CMK (cell line): ENCODE measurements at places on chromosomes 1 and 21.

GRCh38 chr1:203028067-203028783, 1.9 kb downstream of the PPFIA4 start:
- no peak for DNase-seq

DNA sequence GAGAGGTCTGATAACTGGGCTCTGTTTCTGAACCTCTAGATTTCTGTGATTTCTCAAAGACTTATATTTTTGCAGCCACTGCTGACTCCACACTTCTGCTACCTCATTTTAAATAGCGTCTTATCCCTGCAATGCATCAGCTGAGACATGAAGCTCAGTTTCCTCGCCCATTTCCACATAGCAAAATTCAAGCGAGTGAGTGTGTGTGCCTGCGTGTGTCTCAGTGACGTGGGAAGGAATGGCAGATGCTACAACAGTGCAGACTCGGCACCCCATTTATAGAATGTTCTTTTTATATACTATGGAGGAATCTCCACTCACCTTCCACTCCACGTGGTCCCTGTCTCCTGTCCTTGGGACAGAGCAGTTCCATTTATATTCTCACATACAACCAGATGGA, 35.7 kb downstream of the ZMYND12 start:
- no peak for DNase-seq

DNA sequence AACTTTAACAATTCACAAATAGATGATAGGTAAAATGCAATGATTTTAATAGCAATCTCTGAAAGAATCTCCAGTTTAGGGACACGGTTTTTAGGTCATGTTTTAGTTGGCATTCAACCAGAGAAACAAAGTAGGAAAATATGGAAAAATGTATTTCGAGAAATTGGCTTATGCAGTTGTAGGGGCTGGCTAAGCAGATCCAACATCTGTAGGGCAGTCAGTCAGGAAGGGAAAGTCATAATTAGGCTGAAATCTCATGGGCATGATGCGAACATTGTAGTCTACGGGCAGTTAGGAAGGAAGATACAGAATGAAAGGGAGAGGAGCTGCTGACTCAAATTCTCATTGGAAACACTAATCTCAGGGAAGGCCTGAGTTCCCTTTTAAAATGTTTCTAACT, 1276.0 kb upstream of the ADGRL4 start:
- no peak for DNase-seq

GRCh38 chr1:107871259-107871658, 93.7 kb downstream of the VAV3 start:
- DNase-seq, result no peak

DNA sequence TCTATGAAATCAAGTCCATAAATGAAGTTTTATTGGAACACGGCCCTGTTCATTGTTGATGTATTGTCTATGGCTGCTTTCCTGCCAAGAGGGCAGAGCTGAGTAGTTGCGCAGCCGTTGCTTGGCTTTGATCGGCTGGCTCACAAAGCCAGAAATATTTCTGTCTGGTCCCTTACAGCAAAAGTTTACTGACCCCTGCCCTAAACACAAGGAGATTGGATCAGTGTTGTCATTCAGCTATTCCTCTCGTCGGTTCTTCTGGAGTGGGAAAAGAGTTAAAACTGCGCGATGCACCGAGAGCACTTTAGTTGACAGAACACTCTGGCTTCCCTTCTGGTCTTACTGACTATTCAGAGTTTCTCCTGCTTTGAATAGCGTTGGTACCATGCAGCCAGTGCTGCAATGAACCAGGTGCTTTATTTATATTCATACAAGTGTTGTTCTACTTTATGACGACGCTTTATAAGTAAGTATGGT, 868 bp downstream of the ZBTB40 start:
- no peak for DNase-seq

DNA sequence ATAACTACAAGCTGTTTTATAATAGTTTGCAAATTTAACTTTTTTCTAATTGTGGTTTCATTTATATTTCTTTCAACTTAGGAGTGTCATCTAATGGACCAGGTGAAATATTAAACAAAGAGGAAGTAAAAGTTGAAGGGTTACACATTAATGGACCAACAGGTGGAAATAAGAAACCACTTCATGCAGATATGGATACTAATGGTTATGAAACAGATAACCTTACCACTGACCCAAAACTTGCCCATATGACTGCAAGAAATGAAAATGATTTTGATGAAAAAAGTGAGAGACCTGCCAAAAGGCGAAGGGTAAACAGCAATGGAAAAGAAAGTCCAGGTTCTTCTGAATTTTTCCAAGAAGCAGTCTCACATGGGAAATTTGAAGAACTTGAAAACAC, 59.7 kb downstream of the MIER1 start:
- DNase-seq, result no peak

DNA sequence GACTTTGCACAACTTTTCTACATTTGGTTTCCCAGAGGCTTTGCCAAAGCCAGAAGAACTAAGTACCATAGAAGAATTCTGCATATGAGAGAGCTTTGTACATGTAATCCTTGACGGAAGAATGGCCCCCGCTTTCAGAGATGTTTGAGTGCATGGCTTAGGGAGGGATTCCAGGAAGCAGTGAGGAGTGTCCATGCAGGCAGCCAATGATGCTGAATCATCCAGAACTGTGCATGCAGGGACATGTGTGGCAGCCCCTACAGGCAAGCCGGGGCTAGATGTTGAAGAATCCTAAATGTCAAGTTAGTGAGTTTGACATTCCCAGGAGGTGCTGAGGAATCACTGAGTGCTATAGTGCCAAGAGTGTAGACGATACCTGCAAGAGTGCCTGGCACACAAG, 9.9 kb upstream of the HAO2 start:
- no peak for DNase-seq

DNA sequence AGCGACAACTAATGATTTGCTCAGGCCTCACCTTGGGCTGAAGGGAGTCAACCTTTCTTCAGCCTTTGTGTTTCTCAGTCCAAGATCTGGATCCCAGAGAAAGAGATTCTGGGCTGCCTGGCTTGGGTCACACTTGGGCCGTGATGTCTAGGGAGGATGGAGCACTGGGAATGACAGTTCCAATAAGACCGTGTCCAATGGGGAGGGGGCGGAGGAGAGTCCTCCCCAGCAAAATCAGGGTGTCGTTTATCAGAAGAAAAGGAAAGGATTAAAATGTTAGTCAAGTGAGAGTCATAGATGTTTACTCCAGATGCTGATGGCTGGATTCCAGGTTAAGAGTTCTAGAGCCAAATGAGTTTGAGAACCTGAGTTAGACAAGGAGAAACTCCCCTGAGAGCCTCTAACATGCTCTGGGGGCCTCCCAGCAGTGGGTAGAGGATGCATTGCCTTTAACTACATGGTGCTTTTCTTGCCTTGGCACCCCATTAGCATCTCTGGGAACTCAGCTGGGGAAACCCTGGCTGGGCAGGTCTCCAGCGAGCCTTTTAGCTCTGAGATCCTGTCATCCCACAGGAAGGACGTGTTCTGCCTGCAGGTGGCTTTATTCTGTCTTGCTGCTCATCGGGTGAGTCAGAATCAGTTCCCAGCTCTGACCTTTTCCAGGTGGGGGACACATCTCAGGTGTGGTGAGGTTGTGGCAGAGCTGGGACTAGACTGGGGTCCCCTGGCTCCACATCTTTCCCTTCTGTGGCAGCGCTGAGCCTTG, 22.2 kb downstream of the NIPAL3 start:
- DNase-seq, result no peak

GRCh38 chr21:43814215-43815106, 25.1 kb downstream of the RRP1 start:
- DNase-seq, result no peak

DNA sequence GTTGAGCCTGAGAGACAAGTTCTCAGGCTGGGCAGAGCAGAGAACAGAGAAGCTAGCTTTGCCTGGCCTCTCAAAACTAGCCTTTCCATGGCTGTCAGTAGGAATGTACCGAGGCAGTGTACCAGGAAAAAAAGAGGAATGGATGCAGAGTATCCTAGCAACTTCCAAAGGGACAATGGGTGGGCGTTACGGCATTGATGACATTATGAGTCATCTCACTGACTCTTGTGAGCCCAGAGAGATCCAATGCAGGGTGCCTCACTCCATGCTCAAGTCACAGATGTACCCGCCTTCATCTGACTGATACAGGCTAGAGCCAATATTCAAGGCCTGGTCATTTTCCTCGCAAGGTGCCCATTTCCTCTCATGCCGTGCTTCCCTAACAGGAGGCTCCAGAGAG, 51.4 kb upstream of the C8B start:
- no peak for DNase-seq

- DNase-seq, result peak; percentile 4
Observed at GRCh38 chr1:119827010-119827409, 15.8 kb upstream of the REG4 start.

DNA sequence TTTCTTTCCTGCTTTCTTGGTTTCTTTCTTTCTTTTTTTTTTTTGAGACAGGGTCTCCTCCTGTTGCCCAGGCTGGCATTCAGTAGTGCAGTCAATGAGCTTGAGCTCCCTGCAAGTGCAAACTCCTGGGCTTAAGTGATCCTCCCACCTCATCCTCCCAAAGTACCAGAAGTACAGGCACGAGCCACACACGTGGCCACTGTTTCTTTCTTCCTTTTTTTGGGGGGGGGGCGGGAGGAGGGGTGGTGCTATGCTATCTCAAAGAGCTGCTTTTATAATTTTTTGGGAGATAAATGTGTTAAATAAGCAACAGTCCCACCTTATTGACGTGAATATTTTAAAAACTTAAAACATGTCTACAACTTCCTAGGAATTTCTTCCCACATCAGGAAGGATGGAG, 42.2 kb downstream of the AK4 start:
- DNase-seq, result no peak

GRCh38 chr1:47616036-47616435, 178.2 kb downstream of the FOXD2 start:
- DNase-seq, result no peak

DNA sequence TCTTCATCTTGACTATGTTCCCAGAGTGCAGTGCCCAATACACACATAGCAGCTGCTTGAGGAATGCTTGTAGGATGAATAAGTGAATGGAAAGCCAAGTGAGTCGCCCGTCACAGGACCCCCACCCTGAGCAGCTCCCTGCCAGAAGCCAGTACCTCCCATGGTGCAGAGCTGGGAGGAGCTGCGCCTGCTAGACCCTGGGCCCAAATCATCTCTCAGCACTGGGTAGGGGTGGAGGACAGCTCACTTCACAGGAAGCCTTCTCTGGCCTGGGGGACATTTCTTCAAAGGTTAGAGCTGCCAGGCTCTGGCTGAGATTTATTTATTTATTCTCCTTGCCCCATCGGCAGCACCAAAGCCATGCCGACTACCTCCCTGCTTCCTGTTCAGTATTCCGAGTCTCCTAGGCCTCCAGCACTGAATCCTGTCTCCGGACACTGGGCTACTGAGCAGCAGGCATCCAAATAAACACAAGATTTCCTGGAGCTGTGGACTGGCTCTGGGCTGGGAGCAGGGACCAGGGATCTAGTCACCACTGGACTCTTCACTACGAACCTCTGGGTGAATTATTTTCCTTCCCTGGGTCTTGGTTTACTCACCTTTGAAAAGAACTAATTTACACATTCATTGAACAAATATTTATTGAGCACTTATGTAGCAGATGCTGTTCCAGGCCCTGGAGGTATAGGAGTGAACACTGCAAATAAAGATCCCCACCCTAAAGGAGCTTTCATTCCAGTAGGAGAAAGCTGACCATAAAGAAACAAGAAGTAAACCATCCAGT, 187.7 kb downstream of the TRABD2B start:
- DNase-seq, result no peak

- DNase-seq, result no peak
Observed at GRCh38 chr1:22611530-22611947, 24.9 kb upstream of the C1QA start.

DNA sequence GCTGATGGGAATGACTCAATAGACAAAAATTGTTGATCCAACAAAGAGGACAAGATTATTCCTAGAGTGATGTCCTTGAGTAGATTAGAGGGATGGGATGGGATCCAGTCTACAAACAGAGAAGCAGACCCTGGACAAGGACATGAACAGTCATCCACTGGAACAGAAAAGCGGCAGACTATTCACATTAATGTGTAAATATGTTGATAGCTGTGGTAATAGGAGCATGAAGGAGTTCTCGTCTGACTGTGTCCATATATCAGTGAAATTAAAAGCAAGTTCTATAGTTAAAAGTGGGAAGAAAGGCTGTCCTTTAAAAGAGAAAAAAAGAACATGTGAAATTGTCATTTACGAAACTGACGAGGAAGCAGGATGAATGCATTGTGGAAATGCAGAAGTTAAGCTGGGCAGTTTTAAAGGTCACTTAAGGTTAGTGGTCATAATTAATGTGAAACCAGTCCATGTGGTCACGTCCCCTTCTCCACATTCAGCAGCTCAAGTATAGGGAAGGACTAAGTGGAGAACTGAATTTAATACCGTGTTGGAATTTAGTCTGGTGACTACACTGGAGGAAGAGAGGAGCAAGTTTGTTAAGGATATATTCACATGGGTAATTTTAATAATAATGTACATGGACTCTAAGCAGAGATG, 62.1 kb downstream of the PIK3R3 start:
- DNase-seq, result no peak

GRCh38 chr1:9321480-9321849, 28.8 kb downstream of the SPSB1 start:
- DNase-seq, result no peak

DNA sequence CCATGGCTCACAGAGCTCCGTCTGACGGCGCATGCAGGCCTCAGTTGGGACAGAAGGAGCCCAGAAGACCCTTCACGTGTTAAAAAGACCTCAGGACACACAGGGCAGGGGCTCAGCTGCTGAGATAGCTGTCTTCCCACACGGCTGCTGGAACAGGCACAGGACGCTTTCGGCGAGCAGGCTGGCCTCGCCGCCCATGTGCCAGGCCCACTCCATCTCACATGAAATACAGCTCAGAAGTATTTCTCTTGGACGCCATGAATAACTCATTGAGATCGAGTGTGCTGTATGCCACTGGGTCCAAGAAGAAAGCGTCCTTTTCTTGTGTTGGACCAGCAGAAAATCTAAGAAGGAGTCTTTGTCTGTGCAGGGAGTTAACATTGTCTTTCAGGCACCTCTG, 69.6 kb downstream of the SIM2 start:
- no peak for DNase-seq

DNA sequence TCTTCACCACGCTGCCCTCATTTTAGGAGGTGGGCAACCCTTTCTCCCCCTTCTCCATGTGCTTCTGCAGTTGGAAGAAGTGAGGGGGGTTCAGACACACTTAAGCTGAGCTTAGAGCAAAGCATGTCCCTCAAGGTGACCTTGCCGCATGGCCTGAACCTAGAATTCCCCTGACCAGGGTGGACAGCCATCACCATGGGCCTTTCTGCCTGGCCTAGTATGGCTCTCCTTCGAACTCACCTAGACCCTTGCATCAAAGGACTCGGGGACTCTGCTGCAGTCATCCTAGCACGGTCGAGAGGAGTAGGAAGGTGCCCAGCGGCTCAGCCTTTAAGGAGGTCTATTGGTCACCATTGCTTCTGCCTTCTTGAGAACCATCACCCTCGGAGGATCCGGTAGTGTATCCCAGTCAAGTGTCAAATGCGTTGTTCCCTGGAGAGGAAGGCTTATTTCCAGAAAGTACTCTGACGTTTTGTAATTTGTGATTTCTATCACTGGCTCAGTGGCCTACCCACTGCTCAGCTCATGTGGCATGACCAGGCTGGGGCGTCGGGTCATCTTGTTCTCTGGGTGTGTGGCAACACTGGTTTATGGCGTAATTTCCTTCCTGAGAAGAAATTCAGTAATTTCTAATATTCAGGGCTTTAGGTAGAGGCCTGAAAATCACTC, at the start of gene KCNE1:
Gene KCNE1, minus strand, starts transcription at position 424 of the 669 bp plus-strand sequence. CDS start 62,576 bp downstream, outside the sequence.
- no peak for DNase-seq

- peak; percentile 38 for DNase-seq
Observed at GRCh38 chr1:89632657-89633247, at the start of gene LRRC8C. Gene LRRC8C (plus strand): TSS chr1:89633120. CDS start chr1:89686474, 53,354 bp downstream.
